Activated naive CD8-positive, alpha-beta T cell treated with anti-CD3 and anti-CD28 coated beads, Interleukin-2, amount 50 U/mL, for 24 hours (primary cell): ENCODE measurements at places on chromosomes 16 and 17.
A peak's percentile ranks its signal among the peaks of the same experiment; 100 is the strongest.

DNA sequence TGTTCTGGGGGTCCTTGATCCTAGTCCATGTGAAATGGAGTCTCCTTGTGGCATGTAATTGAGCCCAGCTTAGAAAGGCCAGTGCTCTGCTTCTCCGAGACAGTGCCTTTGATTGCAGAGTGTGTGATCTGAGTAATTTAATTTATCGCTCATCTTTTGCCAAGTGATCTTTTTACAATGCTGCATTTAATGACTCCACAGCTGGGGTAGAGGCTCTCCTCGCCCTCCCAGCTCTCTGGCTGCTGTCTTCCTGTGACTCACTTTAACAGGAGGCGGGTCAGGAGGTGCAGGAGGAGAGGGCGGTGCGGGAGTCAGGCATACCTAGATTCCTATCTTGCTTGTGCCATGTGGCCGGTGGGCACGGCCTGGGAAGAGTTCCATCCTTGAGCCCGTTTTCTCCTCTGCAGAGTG is 113.4 kb upstream of the FOXF1 start:
- no peak overlapping the region for H3K4me3 ChIP-seq
- no peaks in the 10 kb centered on the region for H3K4me1 ChIP-seq
- H3K27ac ChIP-seq = no peak overlapping the region
- no peaks in the 10 kb centered on the region for H3K27me3 ChIP-seq
- DNase-seq = no peak

DNA sequence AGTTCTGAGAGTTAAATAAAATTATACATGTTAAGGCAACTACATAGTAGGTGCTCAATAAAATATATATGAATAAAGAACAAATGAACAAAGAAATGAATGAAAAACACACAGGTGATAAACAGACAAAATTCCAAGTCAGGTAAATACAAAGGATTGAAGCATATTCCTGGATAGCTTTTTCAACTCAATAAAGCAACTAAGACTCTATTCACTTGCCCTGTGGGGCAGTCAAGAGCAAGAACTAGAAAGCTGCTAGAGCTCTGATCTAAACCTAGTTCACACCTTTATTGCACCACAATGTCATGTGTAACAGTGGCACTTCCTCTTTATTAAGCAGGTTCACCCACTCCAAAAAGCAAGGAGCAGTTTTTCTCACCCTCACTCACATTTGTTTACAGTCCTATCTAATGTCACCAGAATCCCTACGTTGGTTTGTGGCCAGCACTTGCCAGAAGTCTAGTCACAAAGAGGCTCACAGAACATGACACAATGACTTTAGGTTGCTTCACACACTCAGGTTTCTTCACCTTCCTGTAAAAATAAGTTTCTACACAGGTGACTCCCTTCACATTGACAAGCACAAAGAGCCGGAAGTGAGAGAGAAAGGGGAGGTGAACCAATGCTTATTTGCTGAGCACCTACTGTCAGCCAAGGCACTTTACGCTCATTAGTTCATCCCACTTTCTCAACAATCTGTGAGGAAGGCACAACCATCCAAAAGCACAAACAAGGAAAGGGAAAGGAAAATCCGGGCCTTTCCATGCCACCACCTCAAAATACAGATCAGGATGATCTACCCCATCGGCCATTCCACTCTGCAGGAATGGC is 70.8 kb downstream of the XPO6 start:
- no peaks in the 10 kb centered on the region for H3K27me3 ChIP-seq
- peak; percentile 46 for DNase-seq
- peaks cover 93% of the 10 kb centered on the region for H3K4me1 ChIP-seq
- H3K27ac ChIP-seq = peak overlapping the region; percentile 90
- peaks cover 67% of the 10 kb centered on the region for H3K36me3 ChIP-seq

DNA sequence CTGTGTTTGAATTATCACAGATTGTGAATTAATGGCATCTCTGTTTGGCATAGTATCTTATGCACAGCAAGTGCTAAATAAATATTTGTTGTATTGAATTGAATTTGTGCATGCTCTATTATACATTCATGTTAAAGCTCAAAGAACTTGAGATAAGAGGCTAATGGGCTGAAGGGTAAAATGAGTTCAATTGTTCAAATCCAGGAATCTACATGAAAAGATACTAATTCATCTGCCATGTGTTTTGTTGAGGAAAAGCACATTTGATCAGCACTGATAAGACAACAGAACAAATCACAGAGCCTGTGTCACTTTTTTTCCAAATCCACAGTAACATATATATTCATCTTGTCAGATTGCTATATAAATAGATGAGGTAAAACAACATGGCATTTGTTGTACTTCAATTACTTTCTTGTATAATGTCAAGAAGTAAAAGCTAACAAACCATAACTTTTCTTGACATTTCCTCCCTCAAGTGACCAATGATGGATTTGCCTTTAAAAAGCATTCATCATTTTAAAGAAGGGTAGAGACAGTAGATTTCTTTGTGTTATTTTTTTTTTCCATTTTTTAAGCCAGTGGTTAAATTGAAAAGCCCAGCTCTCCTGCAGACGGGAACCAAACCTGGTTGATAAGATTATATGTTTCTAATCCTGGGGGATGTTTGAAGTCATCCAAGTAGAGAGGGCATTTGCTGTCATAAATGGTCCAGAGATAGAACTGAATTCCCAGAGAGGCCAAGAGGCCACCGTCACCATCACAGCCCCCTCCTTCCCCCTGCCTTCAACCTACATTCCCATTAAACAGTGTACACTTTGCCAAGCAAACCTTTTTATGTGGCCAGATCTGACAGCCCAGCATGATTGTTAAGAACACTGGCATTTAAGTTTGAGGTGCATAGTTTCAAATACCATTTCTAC is 123.0 kb downstream of the CHD9NB start:
- no peaks in the 10 kb centered on the region for H3K27me3 ChIP-seq
- DNase-seq = no peak
- H3K36me3 ChIP-seq = no peaks in the 10 kb centered on the region
- H3K4me1 ChIP-seq = peaks cover 2% of the 10 kb centered on the region
- H3K27ac ChIP-seq = no peak overlapping the region
- no peak overlapping the region for H3K4me3 ChIP-seq

GRCh38 chr17:5526821-5527598 is 40.6 kb downstream of the MIS12 start:
- H3K4me3 ChIP-seq = peak overlapping the region; percentile 11
- H3K27ac ChIP-seq = peak overlapping the region; percentile 92
- peaks cover 14% of the 10 kb centered on the region for H3K36me3 ChIP-seq
- peaks cover 19% of the 10 kb centered on the region for H3K4me1 ChIP-seq
- peak; percentile 77 for DNase-seq

DNA sequence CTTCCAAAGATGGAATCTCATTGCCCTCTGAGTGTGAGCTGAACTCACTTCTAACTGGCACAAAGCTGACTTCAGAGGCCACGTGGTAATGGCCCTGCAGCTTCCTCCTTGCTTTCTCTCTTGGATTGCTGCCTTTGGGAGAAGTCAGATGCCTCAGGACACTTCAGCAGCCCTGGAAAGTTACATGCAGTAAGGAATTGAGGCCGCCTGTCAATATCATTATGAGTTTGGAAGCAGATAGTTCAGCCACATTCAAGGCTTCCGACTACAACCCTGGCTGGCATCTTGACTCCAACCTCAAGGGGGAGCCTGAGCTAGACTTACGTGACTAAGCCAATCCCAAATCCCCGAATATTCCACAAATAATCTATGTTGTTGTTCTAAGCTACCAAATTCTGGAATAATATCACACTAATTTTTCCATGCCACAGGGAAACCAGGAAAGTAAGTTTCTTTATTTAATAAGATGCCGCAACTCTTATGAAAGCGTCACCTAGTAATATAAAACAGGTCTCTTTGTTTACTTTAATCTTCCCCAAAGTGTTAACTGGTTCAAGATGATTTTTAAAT is 13.6 kb downstream of the CEP20 start:
- no peak overlapping the region for H3K27ac ChIP-seq
- peaks cover 22% of the 10 kb centered on the region for H3K36me3 ChIP-seq
- H3K4me3 ChIP-seq = no peak overlapping the region
- H3K27me3 ChIP-seq = no peaks in the 10 kb centered on the region
- H3K4me1 ChIP-seq = peaks cover 12% of the 10 kb centered on the region
- DNase-seq = no peak
